ENCODE measurements at places on chromosomes 3 and 15.

DNA sequence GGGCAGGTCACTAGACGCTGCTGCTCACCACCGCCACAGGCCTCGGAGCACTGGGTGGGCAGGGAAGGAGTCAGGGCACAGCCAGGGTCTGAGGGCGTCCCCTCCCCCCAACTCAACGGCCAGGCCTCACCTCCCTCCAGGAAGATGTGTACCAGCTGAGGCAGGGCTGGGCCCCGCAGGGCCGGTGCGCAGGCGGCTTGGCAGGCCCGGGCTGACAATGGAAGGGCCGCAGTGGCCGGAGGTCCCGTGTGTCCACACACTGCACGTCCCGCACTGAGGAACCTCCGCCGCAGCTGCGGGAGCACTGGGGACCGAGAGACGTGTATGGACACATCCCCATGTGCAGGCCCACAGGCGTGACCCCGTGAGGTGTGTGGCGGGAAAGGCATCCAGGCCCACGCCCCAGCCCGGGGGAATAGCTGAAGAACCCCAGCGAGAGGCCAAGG, 47.4 kb downstream of the ADAMTS7 start:
- no peak for DNase-seq

- DNase-seq, result no peak
Measured at GRCh38 chr15:101351736-101352135, 56.7 kb upstream of the SNRPA1 start.

DNA sequence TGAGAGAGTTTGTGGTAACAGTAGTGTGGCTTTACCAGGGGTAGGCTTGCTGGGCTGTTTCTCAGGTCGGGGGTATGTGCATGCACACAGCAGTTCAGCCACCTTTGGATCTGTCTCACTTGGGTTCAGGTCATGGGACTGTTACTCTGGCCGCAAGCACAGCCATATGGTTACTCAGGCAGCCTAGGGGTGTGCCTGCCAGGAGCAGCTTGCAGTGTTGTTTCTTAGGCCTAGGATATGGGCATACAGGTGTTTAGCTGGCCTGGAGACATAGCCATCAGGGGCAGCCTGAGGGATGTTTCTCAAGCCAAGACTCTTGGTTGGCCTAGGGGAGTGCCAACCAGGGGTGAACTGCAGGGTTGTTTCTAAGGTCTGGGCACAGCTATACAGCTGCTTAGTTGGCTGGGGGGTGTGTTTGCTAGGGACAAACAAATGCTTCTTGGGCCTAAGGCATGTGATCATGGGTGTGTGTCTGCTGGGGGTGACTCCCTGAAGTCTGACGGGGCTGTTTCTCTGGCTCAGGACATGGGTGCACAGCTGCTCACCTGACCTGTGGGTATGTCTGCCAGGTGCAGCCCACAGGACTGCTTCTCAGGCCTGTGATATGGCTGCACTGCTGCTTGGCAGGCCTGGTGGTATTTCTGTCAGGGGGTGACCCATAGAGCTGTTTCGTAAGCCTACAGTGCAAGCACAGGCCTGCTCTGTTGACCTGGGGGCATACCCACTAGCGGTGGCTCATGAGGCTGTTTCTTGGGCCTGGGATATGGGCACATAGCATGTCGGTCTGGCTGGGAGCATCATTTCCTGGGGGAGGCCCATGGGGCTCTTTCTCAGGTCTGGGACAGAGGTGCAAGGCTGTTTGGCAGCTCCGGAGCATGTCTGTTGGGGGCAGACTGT, 168.0 kb upstream of the THRB start:
- no peak for DNase-seq

DNA sequence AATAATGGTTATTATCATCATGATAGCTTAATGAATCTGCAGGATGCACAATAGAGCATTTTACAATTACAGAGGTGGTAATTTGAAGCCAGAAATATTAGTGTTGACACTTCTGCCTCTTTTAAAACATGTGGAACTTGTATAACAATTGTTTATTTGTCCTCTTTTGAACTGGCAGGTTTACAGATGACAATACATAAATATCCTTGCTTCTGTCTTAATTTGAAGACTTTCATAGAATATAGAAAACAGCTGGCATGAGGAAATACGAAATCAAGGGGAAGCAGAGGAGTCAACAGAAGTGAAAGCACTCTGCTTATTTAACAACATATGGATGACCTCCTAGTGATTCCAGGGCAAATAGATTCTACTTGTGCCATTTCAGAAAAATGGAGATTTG, 270.5 kb upstream of the SGO1 start:
- DNase-seq, result no peak

GRCh38 chr3:134836921-134837320, 41.9 kb downstream of the EPHB1 start:
- no peak for DNase-seq

GRCh38 chr15:40931300-40932142, 2.4 kb downstream of the DLL4 start:
- DNase-seq, result no peak

DNA sequence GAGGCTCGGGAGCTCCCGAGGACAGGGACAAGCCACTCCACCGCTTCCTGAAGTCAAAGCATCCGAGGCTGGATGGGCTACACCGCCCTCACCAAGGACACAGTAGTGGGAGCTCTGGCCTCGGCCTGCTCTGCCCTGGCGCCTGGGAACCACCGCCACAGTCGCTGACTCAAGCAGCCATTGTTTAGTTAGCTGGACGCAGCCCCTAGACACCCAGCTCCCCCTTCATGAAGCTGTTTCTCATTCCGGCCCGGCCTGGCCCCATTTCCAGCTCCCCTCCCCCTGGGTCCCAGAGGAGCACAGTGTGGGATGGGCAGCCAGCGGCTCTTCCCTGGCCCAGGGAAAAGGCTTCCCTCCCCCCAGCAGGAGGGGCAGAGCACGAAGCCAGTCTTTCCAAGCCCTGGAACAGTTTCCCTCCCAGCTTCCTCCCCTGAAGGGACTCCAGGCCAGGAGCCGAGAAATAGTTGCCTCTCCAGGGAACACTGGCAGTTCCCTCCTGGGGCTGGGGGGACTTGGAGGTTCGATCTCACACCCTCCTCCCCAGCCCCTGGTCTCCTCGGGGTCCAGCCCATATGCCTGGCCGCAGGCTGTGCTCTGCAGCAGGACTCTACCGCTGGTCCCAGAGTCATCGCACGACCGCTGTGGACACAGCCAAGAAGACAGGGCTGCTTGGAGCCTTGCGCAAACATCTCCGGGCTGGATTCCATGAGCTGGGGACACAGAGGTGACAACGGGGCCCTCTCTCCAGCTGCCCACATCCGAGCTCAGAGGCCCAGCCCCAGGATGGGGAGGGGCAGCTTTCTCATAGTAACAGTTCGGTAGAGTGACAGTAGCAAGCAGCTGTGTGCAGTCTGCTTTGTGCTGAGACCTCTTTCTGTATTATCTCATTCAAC, 10.0 kb downstream of the PLXND1 start:
- DNase-seq, result peak; percentile 89

- no peak for DNase-seq
Measured at GRCh38 chr3:165868088-165868487, 30.9 kb upstream of the BCHE start.

- no peak for DNase-seq
Measured at GRCh38 chr15:69434238-69434637, 18.4 kb upstream of the RPLP1 start.

DNA sequence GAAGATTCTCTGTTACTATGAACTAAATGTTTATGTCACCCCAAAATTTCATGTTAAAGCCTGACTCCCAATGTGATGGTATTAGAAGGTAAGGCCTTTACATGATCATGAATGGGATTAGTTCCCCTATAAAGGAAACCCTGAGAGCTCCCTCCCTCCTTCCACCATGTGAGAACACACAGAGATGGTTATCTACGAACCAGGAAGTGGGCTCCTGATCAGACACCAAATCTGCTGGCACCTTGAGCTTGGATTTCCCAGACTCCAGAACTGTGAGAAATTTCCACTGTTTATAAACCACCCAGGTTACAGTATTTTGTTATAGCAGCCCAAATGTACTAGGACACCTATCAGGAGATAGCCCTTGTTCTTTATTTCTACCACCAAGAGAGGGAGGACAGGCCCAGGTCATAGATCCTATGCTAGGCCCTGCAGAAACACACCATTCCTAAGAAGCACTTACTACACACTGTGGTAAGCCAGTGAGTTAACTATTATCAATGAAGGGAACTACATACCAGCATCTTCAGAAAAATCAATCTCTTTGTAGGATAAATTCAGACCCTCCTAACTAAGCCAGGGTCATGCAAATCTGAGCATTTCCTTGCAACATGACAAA, 59.0 kb downstream of the PRKAR2A start:
- no peak for DNase-seq

All from H4 (cell line).